Stimulated activated CD8-positive, alpha-beta memory T cell treated with anti-CD3 and anti-CD28 coated beads, Interleukin-4, amount 100 ng/mL, for 48 hours (primary cell): ENCODE measurements at places on chromosomes 13 and 19.

GRCh38 chr13:69199664-69200063, 908.0 kb upstream of the ATXN8OS start:
- no peak for DNase-seq

DNA sequence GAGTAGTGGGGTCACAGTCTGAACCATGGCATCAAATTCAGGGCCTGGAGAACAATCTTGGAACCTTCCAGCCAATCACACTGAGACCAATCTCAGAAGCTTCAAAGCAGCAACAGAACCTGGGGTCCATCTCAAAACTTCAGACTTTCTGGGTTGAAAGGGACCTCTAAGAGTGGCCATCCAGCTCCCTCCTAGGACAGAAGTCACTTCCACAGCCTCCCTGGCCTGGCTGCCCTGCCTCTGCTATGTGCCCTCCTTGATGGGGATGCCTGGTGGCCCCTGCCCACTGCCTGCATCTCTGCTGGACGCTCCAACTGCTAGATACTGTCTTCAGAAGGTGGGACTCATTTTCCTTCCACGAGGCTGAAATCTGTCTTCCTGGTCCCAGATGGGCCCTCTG, 1.8 kb downstream of the TLE2 start:
- no peak for DNase-seq

GRCh38 chr13:98880677-98881076, 97.2 kb downstream of the DOCK9 start:
- no peak for DNase-seq

DNA sequence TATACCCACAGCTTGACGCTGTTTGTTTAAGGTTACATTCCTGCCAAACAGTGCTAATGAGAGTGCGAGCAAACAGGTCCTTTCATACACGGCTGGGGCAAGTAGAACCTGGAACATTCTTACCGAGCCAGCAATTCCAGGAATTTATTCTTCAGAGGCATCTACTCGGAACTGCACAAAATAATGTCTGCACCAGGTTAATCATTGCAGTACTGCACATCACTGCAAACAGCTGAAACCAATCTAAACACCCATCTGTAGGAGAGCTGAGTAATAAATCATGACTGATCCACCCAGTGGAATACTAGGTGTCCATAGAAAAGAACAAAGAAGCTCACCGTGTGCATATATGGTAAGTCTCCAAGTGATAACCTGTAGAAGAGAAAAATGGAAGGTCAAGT, 1.2 kb upstream of the ZNF579 start:
- no peak for DNase-seq

GRCh38 chr13:33272531-33273124, 12.9 kb downstream of the STARD13 start:
- no peak for DNase-seq

- DNase-seq, result no peak
Measured at GRCh38 chr13:76019421-76020044, 383.4 kb downstream of the LMO7 start.

- DNase-seq, result no peak
Measured at GRCh38 chr19:14530005-14530348, 583 bp downstream of the TECR start.

- DNase-seq, result no peak
Measured at GRCh38 chr13:28754698-28755545, 36.2 kb upstream of the SLC46A3 start.

- DNase-seq, result peak; percentile 38
Measured at GRCh38 chr19:46181388-46181779, 33.3 kb downstream of the IGFL2 start.

DNA sequence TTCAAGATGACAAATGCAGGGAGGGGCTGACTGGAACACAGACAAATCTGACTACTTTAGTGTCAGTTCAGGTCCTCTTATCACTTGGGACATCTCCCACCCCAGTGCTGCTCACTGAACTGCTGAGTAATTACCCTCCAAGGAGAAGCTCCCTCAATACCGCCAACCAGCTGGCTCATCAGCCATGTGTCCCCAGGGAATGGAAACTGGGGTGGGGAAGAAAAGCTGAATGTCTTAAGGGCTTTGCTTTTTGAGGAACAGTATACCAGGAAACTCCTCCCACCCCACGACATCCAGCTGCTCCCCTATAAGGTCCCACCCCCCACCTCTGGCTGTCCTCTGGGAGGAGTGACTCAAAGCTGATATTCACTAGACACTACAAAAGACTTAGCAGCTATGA, 2.0 kb downstream of the ZNF823 start:
- DNase-seq, result peak; percentile 27

- DNase-seq, result no peak
Measured at GRCh38 chr19:571566-571974, 826 bp upstream of the BSG start.

DNA sequence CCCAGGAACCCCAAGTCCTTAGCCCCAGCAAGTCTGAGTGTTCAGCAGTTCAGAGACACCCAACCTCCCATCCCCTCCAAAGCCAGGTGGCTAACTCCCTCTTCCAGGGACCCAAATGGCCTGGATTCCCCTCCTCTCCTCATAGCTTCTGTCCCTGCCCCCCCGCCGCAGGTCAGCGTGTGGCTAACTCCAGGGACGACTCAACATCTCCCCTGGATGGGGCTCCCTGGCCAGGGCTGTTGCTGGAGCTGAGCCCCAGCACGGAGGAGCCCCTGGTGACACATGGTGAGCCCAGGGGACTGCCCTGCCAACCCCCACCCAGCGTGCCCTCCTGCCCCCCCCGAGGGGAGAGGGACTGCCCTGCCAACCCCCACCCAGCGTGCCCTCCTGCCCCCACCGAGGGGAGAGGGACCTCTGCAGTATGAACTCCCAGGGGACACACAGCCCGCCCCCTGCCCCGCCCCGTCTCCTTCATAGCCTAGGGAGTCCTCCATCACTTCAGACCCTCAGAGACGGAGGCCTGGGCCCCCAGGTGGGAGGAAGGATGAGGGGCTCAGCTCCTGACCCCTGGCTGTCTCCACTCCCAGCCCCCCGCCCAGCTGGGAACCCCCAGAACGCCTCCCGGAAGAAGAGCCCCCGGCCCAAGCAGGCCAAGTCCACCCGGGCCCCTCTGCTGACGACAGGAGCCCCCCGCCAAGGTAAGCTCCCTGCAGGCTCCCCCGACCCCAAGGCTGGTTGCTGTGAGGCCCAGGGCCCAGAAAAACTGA, 1.7 kb downstream of the SSC5D start:
- no peak for DNase-seq

GRCh38 chr19:5691822-5692722, 2.0 kb downstream of the RPL36 start:
- DNase-seq, result peak; percentile 56

- no peak for DNase-seq
Measured at GRCh38 chr13:106997696-106998095, 429.8 kb upstream of the ARGLU1 start.

- no peak for DNase-seq
Measured at GRCh38 chr13:77827332-77827731, 91.3 kb downstream of the EDNRB start.

- DNase-seq, result peak; percentile 68
Measured at GRCh38 chr19:40523322-40524047, 53.2 kb upstream of the SHKBP1 start.

- DNase-seq, result no peak
Measured at GRCh38 chr13:113784645-113785024, 25.6 kb downstream of the TMEM255B start.
